Caco-2 (cell line): ENCODE measurements at places on chromosomes 6 and 20. TPM values are rescaled to one million over a fixed set of nuclear protein-coding genes. Genes with fewer than 3 reads are reported as not detected.

- no peaks in the 10 kb centered on the region for H3K27me3 ChIP-seq
- no peak overlapping the region for H3K27ac ChIP-seq
- no peak for DNase-seq
- H3K4me3 ChIP-seq, result no peak overlapping the region
Observed at GRCh38 chr6:112216662-112217551, 37.5 kb downstream of the LAMA4 start.

DNA sequence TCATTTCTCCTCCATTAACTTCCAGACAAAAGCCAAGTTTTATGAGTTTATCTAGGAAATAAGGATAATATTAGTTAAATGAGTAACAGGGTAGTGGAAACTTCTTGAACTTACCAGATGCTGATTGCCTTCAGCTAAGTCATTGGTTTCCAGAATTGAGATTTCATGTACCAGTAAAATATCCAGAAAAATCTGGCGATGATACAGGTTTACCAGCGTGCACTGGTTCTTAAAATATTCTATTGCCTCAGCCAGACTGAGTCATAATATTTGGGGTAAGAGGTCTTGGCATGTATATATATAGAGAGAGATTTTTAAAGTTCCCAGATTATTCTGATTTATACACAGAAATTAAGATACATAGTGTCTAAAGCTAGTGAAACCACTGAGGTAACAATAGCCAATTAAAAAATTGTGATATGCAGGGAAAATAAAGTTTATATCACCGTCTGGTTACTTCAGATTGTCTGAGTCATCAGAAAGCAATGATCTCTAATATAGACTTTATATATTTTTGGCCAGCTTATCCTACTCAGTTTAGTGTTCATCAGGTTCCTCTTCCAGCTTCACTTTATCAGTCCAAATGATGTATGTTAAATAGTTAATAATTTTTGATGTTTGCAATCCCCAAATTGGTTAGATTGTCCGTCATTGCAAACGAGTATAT lies 39.5 kb upstream of the SDHAF4 start:
- no peaks in the 10 kb centered on the region for H3K27me3 ChIP-seq
- no peak overlapping the region for H3K27ac ChIP-seq
- H3K4me3 ChIP-seq, result no peak overlapping the region
- no peaks in the 10 kb centered on the region for H3K4me1 ChIP-seq
- DNase-seq, result no peak

TRMT11 gene
- 31.5 and 36.7 TPM in 2 replicates for total RNA-seq

- no peak for DNase-seq
- no peaks in the 10 kb centered on the region for H3K36me3 ChIP-seq
- H3K4me1 ChIP-seq, result peaks cover 5% of the 10 kb centered on the region
- H3K4me3 ChIP-seq, result no peak overlapping the region
Observed at GRCh38 chr20:45060294-45060693, 40.6 kb downstream of the KCNS1 start.

DNA sequence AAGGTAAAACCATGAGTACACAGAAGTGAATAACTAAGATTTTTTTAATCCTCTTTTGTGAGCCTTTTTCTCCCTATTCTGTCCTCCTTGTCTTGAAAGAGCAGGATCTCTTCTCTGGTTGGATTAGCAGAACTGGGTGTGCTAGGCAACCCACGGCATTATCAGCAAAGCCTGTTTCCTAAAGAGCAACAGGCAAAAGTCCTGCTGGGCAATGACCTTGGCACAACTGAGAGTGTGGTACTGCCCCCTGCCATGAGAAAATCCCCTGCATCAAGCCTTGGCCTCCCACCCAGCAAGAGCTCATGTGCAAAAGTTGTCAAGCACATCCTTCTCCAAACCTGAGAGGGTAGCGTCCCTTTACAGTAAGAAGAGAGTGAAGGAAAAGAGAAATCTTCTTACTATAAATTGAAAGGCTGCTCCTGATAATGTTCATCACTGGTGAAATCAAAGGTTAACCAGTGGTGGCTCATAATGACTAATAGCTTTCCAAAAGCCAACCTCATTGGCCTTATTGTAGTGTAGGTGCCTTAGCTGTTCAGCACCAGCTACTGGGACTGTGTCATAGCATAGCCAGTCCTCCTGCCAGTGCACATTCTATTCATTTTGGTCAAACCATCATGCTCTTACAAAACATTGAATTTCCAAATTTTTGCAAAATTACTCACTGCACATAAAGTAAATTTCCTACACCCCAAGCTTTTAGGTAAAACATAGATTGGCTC lies 17.1 kb downstream of the KIF6 start:
- no peak for DNase-seq
- no peak overlapping the region for H3K4me3 ChIP-seq
- no peaks in the 10 kb centered on the region for H3K4me1 ChIP-seq
- no peaks in the 10 kb centered on the region for H3K36me3 ChIP-seq
- no peak overlapping the region for H3K27ac ChIP-seq
- H3K27me3 ChIP-seq, result no peaks in the 10 kb centered on the region

OPRM1 gene
- total RNA-seq, result not detected in 2 replicates

DNA sequence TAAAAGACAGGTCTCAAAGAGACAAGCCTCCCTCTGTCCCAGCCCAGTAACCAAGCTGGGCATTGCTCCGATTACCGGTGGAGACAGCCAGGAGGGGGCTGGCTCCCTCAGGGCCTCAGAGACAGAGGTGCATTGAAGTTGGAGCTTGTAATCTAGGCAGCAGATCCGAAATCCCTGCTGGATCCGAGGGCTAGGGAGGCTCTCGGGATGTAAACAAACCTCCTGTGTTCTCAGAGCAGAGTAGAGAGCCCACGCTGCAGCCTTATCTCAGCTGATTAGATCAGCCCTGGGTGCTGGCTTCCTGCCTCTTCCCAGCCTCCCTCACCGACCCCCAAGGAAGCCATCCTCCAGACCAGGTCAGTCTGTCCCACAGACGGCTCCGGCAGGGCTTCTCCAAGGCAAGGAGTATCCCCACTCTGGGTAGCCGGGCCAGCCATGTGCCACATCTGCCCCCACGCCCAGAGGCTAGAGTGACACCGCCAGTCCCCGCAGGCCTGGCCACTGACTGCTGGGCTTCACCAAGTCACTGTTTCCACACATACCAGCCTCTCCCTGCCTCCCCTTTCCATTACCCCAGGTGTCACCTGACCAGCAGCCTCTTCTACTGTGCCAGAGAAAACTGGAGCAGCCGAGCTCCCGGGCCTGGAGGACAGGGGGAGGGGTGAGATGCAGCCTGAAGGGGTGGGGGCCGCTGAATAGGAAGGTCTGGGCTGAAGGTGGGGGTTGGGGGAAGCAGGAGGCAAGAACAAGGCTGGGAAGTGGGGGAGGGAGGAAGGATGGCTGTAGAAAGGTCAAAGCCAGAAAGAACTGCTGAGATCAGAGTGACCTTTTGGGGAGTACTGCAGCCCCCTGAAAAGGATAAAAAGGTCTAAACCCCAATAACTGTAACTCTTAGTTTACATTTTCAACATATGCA lies 6.0 kb downstream of the SDC4 start:
- no peaks in the 10 kb centered on the region for H3K27me3 ChIP-seq
- H3K4me3 ChIP-seq, result peak overlapping the region; percentile 24
- peak; percentile 90 for DNase-seq
- peaks cover 11% of the 10 kb centered on the region for H3K36me3 ChIP-seq

DNA sequence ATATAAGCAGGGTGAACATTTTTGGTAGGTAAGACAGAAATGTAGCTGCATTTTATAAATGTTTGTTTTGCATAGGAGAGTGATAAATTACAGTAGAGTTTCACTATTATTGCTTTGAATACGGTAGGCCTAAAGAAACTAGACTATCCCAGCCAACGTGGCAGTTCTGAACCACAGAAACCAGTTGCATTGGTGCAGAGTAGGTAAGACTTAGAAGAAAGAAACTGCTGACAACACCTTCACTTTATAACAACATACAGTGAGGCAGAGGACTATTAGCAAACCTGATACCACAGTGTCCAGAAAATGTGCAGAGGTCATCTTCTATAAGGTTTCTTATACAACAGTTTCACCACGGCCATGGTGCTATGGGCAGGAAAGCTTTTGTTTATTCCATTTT lies 566.1 kb downstream of the KIF16B start:
- no peak overlapping the region for H3K4me3 ChIP-seq
- no peaks in the 10 kb centered on the region for H3K36me3 ChIP-seq
- no peak overlapping the region for H3K27ac ChIP-seq
- no peak for DNase-seq
- H3K27me3 ChIP-seq, result no peaks in the 10 kb centered on the region
- H3K4me1 ChIP-seq, result no peaks in the 10 kb centered on the region

DNA sequence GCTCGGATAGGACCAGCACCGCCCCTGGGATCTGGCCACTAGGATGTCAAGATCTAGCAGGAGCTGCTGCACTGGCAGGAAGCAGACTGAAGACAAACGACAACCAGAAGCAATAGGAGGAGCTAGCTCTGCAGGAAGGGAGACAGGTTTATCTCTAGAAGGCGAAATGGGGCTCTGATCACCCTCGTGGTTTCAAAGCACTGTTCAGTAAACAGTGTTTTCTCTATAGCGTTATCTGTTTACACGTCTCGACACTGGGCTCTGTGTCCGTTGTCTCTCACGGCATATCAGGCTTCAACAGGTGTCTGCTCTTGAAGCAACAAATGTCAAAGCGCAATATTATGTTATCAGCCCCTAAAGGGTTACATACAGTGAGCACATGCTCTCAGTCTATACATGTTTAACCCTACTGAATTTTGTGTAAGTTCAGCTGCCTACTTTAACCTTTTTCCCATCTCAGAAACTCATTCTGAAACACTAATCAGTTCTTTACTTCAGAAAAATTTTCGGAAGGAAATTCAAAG lies 23.8 kb downstream of the TMEM14B start:
- no peaks in the 10 kb centered on the region for H3K4me1 ChIP-seq
- H3K4me3 ChIP-seq, result no peak overlapping the region
- no peaks in the 10 kb centered on the region for H3K27me3 ChIP-seq
- DNase-seq, result peak; percentile 17

HLA-DPA1 gene
- total RNA-seq, result not detected in 2 replicates

DNA sequence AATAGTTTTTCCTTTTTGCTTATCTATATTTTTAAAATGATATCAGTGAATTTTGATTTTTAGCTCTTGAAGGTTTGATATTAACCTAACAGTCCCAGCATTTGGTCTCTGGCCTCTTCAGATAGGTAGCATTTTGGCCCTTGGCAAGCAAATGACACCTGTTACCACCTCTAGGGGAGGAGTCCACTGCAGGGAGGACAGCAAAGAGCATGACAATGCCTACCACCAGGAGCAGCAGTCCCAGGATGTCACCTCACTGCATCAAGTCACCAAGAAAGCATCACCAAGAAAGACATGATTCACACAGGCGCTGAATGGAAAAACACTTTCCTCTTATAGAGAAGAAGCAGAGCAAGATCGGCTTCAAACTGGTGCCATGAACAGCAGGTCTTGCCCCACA lies 224.3 kb downstream of the UBE3D start:
- DNase-seq, result no peak
- H3K27ac ChIP-seq, result no peak overlapping the region
- H3K27me3 ChIP-seq, result no peaks in the 10 kb centered on the region
- H3K4me3 ChIP-seq, result no peak overlapping the region
- H3K4me1 ChIP-seq, result no peaks in the 10 kb centered on the region

DNA sequence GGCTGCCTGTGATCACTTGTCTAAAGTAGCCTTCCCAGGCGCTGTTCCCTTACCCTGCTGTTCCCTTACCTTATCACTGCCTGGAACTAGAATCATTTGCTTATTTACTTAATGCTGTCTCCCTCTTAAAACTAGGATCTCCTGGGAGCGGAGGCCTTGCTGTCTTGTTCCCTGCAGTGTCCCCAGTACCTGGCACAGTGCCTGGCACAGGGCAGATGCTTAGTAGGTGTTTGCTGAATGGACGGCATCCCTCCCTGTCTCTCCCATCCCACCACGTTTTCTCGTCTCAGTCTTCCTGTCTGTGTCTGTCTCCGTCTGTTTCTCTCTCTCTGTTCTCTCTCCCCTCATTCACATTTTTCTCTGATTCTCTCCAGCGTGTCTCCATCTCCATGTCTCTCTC lies 99.9 kb upstream of the MYL9 start:
- DNase-seq, result no peak
- no peaks in the 10 kb centered on the region; the same call in 1 of the 2 replicates for H3K4me1 ChIP-seq
- no peaks in the 10 kb centered on the region for H3K36me3 ChIP-seq
- no peak overlapping the region for H3K27ac ChIP-seq
- no peaks in the 10 kb centered on the region for H3K27me3 ChIP-seq
- H3K4me3 ChIP-seq, result no peak overlapping the region

GRCh38 chr20:45867819-45868176 lies 10.4 kb downstream of the ZSWIM3 start:
- no peak for DNase-seq
- no peak overlapping the region for H3K4me3 ChIP-seq
- H3K36me3 ChIP-seq, result no peaks in the 10 kb centered on the region
- no peaks in the 10 kb centered on the region for H3K27me3 ChIP-seq
- H3K4me1 ChIP-seq, result peaks cover 16% of the 10 kb centered on the region

DNA sequence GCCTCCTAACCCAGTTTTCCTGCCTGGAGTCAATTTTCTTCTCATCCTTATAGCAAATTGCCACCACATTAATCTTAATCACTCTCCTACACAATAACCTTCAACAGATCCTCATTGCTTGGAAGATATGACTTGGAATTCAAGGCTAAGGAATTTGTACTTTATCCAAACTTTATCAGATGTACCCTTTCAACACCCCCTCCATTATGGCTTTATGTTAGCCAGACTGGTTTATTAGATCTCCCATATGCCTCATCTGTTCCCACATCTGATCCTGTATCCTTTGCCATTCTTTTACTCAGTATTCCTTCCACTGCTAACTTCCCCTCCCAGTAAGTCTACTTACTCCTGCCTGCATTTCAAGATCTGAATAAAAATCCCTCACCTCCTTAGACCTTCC lies 4.0 kb upstream of the FRK start:
- DNase-seq, result no peak
- peaks cover 6% of the 10 kb centered on the region; the same call in 1 of the 2 replicates for H3K4me1 ChIP-seq
- no peak overlapping the region for H3K4me3 ChIP-seq
- H3K27ac ChIP-seq, result no peak overlapping the region

CRYBG1 gene
- 10.6 and 13.2 TPM in 2 replicates for total RNA-seq

PAK5 gene
- not detected in 2 replicates for total RNA-seq

OR2B6 gene
- total RNA-seq, result not detected in 2 replicates

GRCh38 chr6:17178326-17178725 lies 76.5 kb downstream of the STMND1 start:
- no peak overlapping the region for H3K4me3 ChIP-seq
- H3K27ac ChIP-seq, result no peak overlapping the region
- H3K27me3 ChIP-seq, result no peaks in the 10 kb centered on the region
